ENCODE measurements at places on chromosomes 7 and 10.

DNA sequence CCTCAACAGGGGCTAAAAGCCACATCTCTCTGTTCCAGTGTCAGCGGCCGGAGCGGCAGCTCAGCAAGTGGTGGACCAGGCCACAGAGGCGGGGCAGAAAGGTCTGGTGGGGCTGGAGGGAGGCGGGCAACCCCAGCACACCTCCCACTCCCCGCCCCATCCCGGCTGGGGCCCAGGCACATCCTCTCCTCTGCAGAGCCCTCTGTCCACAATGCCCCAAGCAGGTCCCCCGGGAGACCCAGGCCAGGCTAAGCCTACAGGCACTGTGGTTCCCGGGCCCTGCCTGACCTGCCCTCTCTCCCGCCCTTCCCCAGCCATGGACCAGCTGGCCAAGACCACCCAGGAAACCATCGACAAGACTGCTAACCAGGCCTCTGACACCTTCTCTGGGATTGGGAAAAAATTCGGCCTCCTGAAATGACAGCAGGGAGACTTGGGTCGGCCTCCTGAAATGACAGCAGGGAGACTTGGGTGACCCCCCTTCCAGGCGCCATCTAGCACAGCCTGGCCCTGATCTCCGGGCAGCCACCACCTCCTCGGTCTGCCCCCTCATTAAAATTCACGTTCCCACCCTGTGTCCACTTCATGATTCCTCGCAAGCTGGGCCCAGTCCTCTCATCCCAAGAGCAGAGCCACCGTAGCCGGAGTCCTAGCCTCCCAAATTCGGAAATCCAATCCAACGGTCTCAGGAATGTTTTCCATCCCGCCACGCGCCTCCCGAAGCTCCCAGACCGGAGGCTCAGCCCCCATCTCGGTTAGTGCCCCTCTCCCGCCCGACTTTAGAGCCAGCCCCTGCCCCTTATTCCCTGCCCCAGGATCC, 2.1 kb downstream of the ADIRF start:
- no peak for DNase-seq

GRCh38 chr7:130481898-130482297, 10.0 kb upstream of the MEST start:
- peak; percentile 33 for DNase-seq

DNA sequence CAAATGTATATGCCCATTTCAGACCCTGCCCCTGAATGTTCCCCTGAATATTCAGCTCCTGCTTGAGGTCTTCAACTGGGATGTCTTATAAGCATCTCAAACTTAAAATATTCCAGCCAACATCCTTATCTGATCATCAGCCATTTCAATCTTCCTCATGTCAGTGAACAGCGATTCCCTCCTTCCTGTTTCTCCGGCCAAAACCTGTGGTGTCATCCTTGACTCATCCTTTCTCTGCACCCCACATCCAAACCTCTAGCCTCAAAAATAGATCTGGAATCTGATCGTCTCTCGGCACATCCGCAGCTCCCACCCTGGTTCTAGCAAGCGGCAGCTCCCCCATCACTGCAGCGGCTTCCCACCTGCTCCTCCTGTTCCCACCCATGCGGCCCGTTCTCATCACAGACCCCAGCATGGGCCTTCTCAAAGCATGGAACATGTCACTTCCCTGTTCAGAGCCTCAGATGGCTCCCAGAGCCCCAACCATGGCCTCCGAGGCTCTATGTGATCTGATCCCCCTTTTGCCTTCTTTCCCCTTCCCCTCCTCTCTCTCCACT, 165.7 kb downstream of the HECW1 start:
- DNase-seq = no peak

DNA sequence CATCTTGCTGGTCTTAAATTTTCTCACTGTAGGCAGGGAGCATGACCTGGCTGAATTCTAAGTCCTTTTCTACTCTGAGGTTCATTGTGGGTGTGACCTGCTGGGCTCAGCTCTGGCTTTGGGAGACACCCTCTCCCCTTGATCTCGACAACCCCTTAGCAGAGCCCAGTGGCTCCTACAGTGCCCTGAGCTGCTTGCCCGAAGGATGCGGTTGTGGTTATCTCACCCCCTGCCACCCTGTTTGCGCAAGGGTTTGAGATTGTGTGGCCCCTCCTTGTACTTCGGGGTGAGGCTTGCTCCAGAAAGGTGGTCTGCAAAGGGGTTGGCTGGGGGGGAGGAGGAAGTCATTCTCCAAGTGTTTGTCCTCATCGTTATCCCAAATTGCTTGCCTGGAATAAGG, 55.3 kb downstream of the TCF7L2 start:
- no peak for DNase-seq

- DNase-seq = no peak
Measured at GRCh38 chr7:120973849-120974248, 14.7 kb upstream of the CPED1 start.

DNA sequence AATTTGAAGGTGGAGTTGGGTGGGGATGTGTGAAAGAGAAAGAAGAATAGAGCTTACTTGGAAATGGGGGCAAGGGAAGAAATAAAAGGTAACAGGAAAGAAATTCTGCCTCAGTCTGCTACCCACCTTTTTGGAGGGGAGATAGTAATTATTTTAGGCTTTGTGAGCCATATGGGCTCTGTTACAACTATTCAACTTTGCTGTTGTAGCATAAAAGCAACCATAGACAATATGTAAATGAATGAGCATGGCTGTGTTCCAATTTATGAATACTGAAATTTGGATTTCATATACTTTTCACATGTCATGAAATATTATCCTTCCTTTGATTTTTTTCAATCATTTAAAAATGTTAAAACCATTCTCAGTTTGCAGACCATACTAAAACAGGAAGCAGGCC, 176.9 kb downstream of the HPSE2 start:
- no peak for DNase-seq

GRCh38 chr7:139455789-139456188, 27.7 kb downstream of the KLRG2 start:
- DNase-seq = no peak

Data from RPMI8226 (cell line).